Neuronal stem cell (in vitro differentiated cells): ENCODE measurements at places on chromosomes 6 and 20.

- DNase-seq, result no peak
Measured at GRCh38 chr6:28209753-28210535, 15.1 kb upstream of the ZSCAN9 start.

DNA sequence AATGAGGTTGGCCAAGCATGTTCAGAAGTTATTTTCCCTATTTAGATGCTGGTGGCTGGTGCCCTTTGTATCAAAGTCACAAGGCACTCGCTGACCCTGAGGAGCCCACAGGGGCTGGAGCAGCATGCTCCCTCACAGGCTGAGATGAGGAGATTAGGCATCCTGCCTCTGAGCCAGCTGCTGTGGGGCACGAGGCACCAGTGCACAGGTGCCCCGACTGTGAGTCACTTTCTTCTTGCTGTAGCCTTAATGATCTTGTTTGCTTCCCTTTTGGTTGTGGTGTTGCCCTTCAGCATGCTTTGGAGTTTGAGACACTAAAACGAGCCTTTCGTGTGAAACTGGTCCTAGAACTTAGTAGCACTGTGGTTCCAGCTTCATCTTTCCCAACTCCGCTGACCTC lies 4.3 kb downstream of the PSMG4 start:
- no peak for DNase-seq

- peak; percentile 33 for DNase-seq
Measured at GRCh38 chr20:61886721-61887595, 178.7 kb downstream of the TAF4 start.

GRCh38 chr6:43812850-43813578 lies 43.0 kb downstream of the VEGFA start:
- no peak for DNase-seq

GRCh38 chr20:46204594-46205186 lies 86.6 kb downstream of the CD40 start:
- DNase-seq, result no peak

GRCh38 chr6:166540631-166541331 lies 45.7 kb downstream of the RAMACL start:
- no peak for DNase-seq

GRCh38 chr20:8055096-8055495 lies 35.5 kb upstream of the TMX4 start:
- DNase-seq, result no peak

DNA sequence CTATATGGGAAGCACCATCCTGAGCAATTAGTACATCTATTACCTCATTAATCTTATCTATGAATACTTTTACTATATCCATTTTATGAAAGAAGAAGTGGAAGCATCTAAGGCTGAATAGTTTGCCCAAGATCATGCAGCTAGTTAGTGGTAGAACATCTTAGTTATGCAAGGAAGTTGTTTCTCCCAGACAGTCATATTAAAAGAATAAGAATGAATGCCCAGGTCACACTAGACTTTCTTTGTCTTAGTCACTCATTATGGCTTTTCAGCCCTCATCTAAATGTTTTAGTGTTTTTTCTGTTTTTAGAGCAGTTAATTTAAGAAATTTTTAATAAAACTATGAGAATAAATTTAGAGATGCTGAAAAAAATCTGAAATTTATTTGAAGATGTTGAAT lies 517.5 kb downstream of the CDKAL1 start:
- DNase-seq, result no peak

- no peak for DNase-seq
Measured at GRCh38 chr6:168179702-168180382, 100.8 kb upstream of the FRMD1 start.

- DNase-seq, result peak; percentile 70
Measured at GRCh38 chr6:75205776-75206575, at the start of gene COL12A1. Gene COL12A1, minus strand, starts transcription at chr6:75206053. Its CDS starts 3,261 bp downstream, at chr6:75202792.

DNA sequence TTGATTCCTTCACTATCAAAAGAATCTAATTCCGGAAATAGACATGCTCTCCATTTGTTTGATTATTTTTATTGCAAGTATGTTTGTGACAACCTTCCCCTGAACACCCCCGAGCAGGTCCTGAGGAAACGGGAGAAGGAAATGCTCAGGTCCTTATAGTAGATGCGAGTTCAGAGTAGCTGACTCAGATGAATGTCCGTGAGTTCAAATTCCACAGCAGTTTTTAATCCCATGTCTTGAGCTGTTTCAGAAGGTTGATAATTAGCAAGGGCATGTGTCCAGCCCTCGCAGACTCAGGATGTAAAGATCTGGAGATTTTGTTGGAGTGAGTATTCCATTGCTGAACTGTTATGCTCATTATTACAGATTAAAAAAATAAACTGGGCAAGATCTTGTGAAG lies 169.3 kb downstream of the BCAS1 start:
- DNase-seq, result no peak

DNA sequence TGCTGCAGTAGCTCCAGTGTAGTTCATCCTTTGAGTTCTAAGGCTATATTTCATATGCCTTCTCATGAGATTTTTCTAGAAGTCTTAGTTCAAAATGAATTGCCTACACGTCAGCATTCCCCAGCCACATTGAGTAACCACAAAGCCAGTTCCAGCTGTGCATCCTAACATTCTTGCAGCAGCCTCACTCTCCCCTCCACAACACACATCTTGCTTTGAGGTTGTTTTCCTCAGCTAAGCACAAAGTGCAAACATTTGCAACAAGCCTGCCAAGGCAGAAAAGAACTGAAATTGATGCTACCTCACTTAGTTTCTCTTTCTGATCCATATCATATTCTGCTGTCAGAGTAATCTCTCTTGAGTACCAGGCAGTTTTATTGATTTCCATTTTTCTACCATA lies 160.7 kb upstream of the KCNQ5 start:
- no peak for DNase-seq

GRCh38 chr6:90547991-90548390 lies 38.9 kb downstream of the MAP3K7 start:
- DNase-seq, result no peak

- no peak for DNase-seq
Measured at GRCh38 chr6:19354181-19354580, 483.0 kb upstream of the ID4 start.

- no peak for DNase-seq
Measured at GRCh38 chr6:25966711-25967110, 4.1 kb downstream of the TRIM38 start.

- no peak for DNase-seq
Measured at GRCh38 chr6:106533054-106533453, 96.2 kb downstream of the RTN4IP1 start.

GRCh38 chr6:158642097-158642601 lies 2.4 kb downstream of the DYNLT1 start:
- DNase-seq, result no peak

DNA sequence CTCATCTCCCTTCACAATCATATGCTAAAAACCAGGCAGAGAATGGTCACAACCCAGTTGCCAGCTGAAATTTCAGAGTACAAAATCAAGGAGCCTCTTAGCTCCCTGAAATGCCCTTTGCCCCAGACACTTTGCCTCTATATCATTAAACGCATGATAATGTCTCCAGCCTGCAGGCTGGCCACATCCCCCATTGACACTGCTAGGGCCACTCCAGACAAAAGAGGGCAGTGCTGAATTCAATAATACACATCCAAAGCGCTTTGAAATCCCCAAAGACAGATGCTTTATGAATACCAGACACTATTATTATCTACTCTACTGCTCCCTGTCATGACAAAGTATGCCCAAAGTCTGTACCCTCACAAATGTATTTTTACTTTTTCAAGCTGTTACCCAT lies 348.3 kb upstream of the POU3F2 start:
- no peak for DNase-seq

DNA sequence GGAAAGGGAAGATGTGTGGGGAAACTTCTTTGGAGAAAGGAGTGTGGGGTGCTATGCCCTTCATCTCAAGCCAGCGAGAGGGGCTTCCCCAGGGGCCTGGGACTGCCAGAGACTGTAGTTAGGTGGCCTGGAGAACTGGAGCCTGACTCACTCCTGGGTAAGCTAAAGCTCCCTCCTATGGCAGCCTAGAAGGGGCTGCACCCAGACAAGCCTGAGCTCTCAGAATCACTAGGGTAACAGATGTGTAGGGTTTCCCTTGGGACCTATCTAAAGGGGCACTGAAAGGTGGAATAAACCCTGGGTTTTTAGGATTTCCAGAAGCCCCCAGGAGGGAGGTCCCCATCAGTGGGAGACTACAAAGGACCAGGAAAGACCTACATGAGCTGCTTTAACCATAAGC lies 1.6 kb upstream of the ARMC2 start:
- DNase-seq, result no peak

- no peak for DNase-seq
Measured at GRCh38 chr6:115613488-115613887, 447.2 kb downstream of the FRK start.

GRCh38 chr20:33393609-33394008 lies 7.7 kb downstream of the CDK5RAP1 start:
- no peak for DNase-seq

- DNase-seq, result no peak
Measured at GRCh38 chr20:64010711-64011237, 25.2 kb upstream of the C20orf204 start.

GRCh38 chr6:85669735-85670194 lies 27.1 kb upstream of the SYNCRIP start:
- no peak for DNase-seq

DNA sequence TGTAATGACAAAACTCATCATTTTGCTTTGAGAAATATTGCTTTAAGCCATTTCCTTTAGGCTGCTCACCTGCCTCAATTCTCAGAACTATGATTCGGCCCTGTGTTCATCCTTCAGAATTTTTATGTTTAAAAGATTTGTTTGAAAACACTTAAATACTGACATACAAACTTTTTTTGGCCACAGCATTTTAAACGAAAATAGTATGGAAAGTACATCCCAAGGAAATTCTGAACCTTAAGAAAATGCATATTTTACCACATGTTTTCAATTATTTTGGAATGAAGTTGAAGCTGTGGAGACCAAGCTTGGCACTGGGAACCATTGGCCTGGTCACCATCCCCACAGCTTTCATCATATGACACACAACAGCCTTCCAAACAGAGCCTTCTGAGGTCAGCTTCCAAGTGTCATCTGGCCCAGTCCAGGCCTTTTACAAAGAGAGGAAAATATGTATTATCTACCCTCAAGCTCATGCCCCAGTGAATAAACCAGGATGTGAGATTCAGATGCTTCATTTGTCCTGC lies 83.3 kb downstream of the SOD2 start:
- no peak for DNase-seq

- no peak for DNase-seq
Measured at GRCh38 chr20:44888226-44889103, 3.0 kb downstream of the YWHAB start.

DNA sequence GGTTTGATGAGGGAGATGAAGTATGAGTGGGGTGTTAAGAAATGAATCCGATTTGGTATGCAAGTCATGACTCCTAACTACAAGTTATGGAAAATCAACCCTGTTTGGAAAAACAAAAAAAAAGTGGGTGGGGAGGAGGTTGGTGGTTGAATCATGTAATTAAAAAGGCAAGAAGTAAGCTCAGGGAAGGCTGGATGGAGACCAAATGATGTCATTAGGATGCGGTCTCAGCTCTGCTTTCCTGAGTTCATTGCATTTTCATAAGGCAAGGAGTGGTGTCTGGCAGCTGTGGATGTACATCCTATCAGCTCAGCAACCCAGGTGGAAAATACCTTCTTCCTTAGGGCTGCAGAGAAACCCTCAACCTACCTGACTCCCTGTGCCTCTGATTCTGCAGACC lies 60.4 kb upstream of the AKAP12 start:
- no peak for DNase-seq

- DNase-seq, result no peak
Measured at GRCh38 chr6:128238225-128238624, 282.2 kb downstream of the PTPRK start.

- no peak for DNase-seq
Measured at GRCh38 chr20:14235355-14235754, 102.1 kb downstream of the FLRT3 start.

DNA sequence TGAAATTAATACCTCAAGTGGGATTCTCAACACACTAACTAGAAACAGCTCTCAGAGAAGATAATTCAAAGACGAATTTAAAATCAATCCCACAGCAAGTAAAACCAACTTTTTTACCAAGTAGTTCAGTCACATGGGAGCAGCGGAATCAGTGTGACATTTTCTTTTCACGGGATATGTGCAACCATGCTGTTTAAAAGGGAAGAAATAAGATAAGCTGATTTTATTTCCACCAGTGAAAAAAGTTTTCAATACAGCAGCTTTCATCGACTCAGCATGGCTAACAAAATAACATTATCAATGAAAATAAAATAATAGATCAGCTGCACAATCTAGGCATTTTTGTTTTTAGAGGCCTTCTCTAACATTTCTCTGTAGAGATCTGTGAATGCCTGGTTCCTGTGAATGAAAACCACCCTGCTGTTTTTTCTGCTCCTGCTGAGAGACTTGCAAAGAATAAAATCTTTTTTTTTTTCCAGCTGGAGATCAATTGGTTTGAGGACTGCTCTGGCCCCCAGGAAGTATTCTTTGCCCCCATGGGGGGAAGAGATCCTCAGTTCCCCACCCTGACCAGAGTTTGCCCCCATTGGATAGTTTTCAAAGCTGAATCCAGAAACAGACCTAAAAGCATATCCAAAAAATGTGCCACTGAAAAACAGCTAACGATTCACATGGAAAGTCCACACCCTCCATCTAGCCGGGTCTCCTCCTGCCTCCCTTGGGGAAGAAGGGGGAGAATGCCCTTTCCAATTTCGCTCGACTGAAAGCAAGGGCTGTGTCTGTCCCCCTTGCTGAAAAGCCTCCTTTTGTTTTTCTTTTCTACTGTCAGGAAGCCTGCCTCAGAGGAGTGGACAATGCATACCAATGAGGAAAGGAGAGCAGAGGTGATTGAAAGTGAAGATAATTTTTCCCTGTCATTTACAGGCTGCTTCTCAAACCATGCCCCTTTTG lies 317.6 kb downstream of the PRKN start:
- peak; percentile 63 for DNase-seq

- no peak for DNase-seq
Measured at GRCh38 chr6:7249946-7250643, 62.9 kb downstream of the SSR1 start.

DNA sequence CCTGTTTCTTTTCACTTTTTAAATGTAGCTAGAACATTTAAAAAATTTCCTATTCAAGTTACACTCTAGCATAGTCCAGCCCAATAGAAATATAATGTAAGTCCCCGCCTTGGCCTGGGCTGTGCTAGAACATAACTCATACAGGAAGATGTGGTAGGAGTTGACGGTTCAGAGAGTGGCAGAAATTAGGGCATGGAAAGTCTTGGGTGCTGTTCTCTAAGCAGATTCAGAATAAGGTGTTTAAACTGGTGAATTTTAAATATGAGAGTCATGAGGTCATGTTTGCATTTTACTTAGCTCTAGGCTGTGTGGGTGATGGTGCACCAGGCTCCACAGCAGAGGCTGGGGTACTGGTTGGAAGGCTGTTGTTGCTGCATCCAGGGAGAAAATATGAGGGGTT lies 256.5 kb downstream of the FARS2 start:
- no peak for DNase-seq

- DNase-seq, result no peak
Measured at GRCh38 chr6:131764350-131764749, 43.5 kb upstream of the ENPP1 start.

DNA sequence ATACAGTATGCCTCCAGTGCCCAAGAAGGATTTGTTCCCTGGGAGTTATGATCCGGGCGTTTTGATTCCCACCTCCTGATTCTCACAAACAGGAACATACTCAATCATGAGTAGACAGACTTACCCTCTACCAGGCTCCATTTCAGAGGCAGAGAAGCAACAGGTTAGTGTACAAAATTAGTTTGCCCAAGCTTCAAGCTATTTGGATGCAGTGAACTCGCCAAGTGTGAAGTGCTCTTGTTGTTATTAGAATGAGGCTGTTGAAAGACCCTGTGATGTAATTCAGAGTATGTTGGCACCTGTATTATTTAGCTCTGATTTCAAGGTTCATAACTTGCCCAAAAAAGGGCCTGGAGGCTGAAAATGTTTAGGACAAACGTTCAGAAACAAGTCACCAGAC lies 247.0 kb downstream of the PHACTR1 start:
- DNase-seq, result no peak

- DNase-seq, result no peak
Measured at GRCh38 chr6:34771727-34772126, 14.4 kb downstream of the SNRPC start.
